ENCODE measurements at places on chromosomes 11 and 22. TPM values are rescaled to one million over a fixed set of nuclear protein-coding genes. Genes with fewer than 3 reads are reported as not detected.

- DNase-seq, result no peak
These were observed 75.0 kb downstream of the SCN3B start for GRCh38 chr11:123579482-123579812.

GRCh38 chr11:73340164-73340563, 32.1 kb downstream of the ARHGEF17 start:
- DNase-seq, result no peak

DNA sequence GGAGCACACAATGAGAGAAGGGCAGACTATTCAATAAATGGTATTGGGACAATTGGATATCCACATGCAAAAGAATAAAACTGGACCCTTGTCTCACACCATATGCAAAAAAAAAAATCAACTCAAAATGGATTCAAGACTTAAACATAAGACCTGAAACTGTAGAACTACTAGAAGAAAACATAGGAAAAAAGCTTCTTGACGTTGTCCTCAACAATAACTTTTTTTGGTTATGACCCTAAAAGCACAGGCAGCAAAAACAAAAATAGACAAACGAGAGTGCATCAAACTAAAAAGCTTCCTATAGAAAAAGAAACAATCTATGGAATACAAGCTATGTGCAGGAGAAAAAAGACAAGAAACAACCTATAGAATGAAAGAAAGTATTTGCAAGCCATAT, 37.1 kb upstream of the EED start:
- no peak for DNase-seq

DNA sequence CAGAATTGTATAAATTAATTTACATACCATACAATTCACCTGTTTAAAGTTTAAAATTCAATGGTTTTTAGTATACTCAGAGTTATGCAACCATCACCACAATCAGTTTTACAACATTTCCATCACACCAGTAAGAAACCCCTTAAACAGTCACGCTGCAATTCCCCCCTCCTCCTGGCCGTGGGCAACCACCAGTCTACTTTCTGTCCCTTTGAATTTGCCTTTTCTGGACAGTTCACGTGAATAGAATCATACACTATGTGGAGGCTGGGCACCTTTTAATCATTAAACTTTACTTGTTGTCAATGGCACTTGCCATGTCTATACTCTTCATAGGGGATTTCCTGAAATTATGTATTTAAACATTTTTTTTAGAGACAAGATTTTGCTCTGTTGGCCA, 20.1 kb upstream of the SWAP70 start:
- DNase-seq, result peak; percentile 51

GRCh38 chr22:47088480-47089158, 326.2 kb downstream of the TBC1D22A start:
- DNase-seq, result no peak

GRCh38 chr11:69704508-69705253, 859 bp upstream of the FGF19 start:
- DNase-seq, result no peak

DNA sequence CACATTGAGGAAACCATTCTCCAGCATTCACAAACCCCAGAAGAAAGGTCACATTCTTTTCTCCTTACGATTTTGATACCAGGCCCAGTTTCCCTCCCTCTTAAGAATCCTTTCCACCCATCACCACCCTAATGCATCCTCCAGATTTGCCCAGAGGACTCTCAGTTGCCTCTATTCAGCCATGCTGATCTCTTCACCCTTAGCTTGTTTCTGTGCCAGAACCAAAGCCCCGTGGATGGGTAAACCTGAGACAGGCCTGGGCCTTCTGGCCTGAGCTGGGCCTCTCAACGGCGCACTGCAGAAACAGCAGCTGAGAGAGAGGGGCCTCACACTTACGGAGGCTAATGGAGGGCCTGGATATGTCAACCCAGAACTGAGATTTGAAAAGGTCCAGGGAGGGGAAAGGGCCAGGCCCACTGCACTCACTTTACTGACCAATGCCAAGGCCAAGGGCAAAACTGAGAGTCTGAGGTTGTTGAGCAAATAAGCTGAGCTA, 32.2 kb upstream of the OAF start:
- DNase-seq, result no peak

- DNase-seq, result no peak
These were observed 151.8 kb upstream of the TIMP3 start for GRCh38 chr22:32649515-32650200.

DNA sequence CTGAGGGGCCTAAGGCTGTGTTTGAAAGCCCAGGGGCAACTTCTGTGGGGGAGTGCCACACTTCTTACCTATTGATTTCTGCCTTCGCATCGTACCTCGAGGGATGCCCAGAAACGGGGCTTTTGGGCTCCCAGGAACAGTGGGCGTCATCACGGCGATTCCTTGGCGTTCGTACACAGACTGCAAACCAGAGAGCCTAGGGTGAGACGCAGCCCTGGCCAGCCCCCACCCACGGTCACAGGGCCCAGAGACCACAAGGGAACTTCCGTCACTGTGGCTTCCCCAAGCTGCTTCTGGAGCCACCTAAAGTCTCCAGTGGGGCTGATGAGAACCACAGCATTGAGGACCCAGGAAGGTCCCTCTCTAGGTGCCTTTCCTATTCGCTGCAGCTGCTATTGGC, 91.9 kb downstream of the CTTN start:
- no peak for DNase-seq

GRCh38 chr11:72038491-72038890, 39.8 kb downstream of the IL18BP start:
- no peak for DNase-seq

DNA sequence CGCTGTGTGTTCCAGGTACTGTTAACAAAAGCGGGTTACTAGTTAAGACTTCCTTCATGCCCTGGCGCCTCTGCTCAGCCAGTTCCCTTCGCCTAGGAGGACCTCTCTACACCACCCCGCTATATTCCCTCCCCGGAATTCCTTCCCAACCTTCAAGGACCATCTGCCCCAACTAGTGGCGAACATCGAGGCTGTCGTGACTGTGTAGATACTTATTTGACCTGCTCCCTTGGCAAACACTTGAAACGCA, 450 bp upstream of the BCL2L13 start:
- no peak for DNase-seq

The AGBL2 gene
- 4.9 TPM for total RNA-seq

The EMID1 gene
- 0.37 TPM for total RNA-seq

The PDE2A gene
- 1.5 TPM for total RNA-seq

The CALCA gene
- total RNA-seq, result not detected

The TRIM51 gene
- not detected for total RNA-seq

The SYT13 gene
- total RNA-seq, result 115 TPM

The BEST1 gene
- not detected for total RNA-seq
